ENCODE measurements at places on chromosomes 6 and 20. TPM values are rescaled to one million over a fixed set of nuclear protein-coding genes. Genes with fewer than 3 reads are reported as not detected.
A peak's percentile ranks its signal among the peaks of the same experiment; 100 is the strongest.

DNA sequence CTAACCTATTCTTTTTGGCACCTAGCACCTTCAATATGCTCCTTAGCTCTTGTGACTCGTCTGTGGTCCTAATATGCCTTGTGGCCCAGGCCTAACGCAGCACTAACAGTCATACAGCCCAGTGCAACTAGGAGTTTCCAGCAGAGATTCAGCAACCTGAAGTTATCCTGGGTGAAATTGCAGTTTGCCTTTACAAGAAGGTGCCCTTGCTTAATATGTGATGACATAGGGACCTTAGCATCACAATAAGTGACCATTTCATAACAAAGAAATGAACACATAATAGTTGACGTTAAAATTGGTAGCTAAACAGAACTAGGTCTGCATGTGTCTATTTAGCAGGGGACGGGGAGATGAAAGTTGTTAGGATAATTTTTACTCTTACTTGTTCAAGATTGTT, 10.1 kb downstream of the FIG4 start:
- no peak for DNase-seq

GRCh38 chr20:17609811-17610377, 40.0 kb downstream of the DSTN start:
- no peak for DNase-seq

DNA sequence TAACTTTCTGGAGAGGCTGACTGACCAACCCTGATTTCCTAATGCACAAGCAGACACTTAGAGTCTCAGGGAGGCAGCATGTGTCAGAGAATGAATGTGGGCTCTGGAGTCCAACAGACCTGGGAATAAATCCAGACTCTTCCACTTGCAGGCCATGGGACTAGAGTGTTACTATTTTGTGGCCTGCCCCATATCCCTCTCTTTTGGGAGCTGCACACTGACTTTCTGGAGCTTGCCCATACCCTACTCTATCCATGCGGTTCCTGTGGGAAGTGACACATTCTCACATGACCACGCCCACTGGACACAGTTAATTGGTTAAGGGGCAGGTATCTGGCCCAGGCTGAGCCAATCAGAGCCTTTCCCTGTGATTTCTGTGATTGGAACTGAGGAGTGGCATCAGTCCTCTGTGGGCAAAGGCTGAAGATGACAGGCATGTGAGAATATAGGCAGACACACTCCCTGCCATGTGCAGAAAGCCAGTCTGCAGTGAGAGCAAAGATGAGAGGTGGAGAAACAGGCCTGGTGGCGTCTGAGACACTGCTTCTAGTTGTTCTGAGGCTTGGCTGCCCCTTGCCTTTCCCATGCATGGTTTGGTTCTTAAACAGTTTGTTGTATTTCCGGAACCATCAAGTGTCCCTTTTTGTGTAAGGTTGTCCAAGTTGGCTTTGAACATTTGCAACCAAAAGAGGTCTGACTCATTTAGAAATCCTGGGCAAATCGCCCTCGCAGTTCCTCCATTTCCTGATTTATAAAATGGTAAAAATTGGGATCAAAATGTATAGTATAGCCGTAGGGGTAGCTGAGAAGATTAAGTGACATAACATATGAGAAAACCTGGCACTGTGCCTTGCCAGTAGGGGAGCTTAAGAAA, 125.6 kb downstream of the CDC5L start:
- peak; percentile 37 for DNase-seq

GRCh38 chr6:31945154-31945506, 765 bp upstream of the CFB start:
- DNase-seq = no peak

DNA sequence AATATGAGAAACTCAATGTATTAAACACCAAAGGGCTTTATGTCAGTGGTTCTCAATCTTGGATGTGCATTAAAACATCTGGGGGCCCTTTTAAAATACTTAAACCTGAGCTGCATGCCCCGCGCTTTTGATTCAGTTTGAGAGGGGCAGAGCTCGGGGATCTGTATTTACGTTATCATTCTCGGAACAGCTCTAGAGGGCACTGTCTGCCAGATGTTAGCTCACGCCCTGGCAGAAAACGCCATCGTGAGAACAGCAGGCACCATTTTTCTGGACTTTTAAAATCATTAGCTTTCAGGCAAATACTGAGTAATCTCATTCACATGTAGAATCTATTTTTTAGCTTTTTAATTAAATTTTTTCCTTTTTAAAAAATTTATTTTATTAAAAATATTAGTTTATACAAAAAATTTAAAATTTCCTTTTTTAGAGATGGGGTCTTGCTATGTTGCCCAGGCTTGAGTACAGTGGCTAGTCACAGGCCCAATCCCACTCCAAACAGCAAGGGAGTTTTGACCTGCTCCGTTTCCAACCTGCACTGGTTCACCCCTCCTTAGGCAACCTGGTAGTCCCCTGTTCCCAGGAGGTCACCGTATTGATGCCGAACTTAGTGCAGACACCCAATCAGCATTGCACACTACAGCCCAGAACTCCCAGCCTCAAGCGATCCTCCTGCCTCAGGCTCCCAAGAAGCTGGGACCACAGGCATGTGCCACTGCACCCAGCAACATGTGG, 30.0 kb upstream of the ZNF133 start:
- DNase-seq = no peak

- no peak for DNase-seq
Observed at GRCh38 chr6:37868447-37868825, 48.9 kb downstream of the ZFAND3 start.

DNA sequence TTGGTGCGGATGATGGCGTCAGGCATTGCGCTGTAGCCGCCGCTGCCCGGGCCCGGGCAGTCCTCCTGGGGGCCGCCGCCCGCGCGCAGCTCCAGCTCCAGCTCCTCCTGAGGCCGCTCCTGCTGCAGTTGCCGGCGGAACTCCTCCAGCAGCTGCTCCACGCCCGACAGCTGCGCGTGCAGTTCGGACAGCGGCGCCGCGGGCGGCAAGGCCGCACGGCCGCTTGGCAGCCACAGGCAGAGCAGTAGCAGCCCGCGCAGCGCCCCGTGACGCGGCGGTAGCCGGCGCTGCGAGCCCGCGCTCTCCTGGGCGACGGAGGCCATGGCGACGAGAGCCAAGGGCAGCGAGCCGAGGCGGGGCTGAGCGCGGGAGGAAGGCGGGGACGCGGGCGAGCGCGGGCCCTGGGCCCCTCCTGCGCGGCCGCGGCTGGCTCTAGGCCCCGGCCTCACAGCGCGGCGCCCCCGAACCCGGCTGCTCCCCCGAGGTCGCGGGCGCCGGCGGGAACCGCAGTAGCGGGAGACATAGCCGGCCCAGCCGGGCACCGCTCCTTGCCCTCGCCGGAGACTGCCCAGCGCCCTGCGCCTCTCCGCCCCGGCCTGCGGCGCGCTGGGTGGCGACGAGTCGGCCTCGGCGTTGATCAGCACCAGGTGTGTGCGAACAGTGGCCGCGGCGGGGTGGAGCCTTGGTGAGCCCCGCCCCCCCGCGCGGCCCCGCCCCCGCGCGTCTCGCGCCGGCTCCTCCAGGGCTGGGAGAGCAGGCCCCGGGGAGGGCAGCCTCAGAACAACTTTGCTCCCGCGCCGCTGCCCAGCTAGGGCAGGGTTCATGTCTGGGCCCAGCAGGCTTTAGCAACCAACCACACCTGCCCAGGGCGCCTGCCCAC, at the start of gene LRP11:
LRP11 (minus strand) TSS at position 662 of the 880 bp plus-strand sequence; CDS start at position 323, 339 bp downstream.
- DNase-seq = peak; percentile 94

- DNase-seq = no peak
Observed at GRCh38 chr6:108694816-108695215, 134.1 kb downstream of the FOXO3 start.

GRCh38 chr20:52983726-52984450, 11.7 kb downstream of the TSHZ2 start:
- no peak for DNase-seq

DNA sequence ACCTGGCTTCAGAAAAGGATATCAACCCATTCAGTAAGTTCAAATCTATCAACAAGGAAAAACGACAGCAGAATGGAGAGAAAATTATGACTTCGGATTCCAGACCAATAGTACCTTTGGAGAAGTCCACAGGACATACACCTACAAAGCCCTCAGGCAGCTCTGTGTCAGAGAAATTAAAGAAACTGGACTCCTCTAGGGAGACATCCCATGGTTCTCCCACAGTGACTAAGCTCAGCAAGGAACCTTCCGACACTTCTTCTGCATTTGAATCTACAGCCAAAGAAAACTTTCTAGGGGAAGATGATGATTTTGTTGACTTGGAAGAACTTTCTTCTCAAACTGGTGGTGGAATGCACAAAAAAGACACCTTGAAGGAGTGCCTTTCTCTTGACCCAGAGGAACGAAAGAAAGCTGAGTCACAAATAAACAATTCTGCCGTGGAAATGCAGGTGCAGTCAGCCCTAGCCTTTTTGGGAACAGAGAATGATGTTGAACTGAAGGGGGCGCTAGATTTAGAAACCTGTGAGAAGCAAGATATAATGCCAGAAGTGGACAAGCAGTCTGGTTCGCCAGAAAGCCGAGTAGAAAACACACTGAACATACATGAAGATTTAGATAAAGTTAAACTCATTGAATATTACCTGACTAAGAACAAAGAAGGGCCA, 67.4 kb upstream of the HINT3 start:
- DNase-seq = no peak

- DNase-seq = no peak
Observed at GRCh38 chr6:71651636-71652035, 234.7 kb upstream of the RIMS1 start.

DNA sequence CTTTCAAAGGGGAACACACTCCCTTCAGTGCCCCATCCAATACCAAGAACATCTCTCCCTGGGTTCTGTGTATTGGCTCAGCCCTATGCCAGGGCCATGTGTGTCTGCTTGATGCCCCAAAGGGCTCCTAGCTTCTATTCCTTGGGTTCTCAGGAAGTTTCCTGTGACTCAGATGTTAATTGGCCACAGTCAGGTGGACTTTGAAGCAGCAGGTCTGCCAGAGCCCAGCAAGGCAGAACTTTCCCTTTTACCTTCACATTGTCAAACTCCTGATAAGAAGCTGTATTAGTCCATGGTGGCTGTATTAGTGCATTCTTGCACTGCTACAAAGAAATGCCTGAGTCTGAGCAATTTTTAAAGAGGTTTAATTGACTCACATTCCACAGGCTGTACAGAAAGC, 116.0 kb upstream of the PTPRT start:
- no peak for DNase-seq

DNA sequence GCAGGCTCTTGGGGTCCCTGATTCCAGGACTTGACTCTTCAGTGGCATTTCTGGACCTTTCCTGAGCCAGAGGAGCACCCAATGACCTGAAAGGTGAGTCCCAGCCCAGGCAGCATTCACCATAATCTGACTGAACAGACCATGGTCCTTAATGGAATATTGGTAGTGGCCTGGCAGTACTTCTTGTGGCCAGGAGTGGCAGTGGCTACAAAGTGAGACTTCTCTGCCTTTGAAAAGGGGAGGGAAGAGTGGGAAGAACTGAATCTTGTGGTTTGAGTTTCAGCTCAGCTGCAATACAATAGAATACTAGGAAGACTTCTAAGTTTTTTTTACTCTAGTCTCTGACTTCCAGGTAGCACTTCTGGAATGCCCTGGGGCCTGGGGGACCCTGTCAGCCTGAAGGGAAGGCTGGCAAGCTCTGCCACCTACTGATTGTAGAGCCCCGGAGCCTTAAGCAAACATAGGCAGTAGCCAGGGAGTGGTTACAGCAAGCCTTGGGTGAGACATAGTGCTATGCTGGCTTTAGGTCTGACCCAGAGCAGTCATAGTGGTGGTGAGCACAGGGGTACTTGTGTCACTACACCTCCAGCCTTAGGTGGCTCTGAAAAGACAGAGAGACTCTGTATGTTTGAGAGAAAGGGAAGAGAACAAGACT, 674.2 kb upstream of the MANEA start:
- DNase-seq = peak; percentile 43

DNA sequence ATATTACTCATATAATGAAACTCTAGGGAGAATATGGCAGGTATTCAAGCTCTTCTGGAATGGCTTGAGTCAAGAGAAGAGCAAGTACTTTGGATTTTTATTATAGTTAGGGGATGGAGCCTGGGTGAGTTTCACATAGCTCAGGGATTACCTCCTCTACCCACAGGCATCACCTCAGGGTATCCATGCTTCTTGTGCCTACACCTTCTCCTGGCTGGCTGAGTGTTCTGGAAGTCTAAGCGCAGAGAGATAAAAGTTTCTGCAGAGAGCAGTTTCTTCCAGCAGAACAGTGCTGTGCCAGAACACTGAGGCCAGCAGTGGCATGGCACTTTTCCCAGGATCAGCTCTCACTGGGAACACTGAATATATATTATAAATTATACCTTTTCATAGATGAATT, 199.7 kb upstream of the KCNQ5 start:
- no peak for DNase-seq

- DNase-seq = no peak
Observed at GRCh38 chr20:61263084-61263695, 11.1 kb downstream of the CDH4 start.

The THBD gene
- 49.6 TPM for total RNA-seq

DNA sequence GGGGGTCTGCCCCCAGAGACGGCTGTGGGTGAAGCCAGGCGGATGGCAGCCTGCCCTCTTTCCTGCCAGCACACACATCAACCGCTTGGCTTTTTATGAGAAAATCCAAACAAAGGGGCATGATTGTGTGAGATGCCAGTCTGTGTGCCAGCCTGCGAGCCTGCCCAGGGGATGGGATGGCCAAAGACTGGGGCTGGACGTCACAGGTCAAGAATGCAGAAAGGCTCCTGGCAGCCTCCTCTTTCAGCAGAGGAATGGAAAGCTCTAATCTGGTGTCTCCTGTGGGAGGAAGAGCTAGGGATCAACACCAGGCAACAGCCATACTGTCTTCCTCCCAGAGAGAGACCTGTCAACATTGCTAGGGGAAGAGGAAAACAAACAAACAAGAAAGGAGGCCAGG, 15.8 kb downstream of the TUBB2B start:
- DNase-seq = no peak

The MYCT1 gene
- 19.7 TPM for total RNA-seq

DNA sequence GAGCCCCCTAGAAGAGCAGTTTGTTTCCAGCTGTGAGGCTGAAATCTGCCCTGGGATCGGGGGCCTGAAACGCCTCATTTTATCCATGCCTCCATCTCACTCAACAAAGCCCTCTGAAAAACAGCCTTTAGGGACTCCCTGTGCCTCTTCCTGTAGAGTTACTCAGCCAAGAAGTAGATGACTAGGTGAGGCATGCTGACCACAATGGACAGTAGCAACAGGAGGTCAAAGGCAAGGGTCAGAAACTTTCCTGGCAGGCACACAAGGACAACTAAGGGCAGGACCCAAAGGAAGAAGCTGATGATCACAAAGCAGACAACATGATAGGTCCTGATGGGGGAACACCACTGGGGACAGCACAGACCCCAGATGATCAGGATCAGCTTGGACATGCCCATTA, 12.8 kb downstream of the MAS1L start:
- no peak for DNase-seq

The ELOVL2 gene
- total RNA-seq = 0.10 TPM

The SAMD5 gene
- 0.39 TPM for total RNA-seq

The OPN5 gene
- total RNA-seq = not detected

- DNase-seq = no peak
Observed at GRCh38 chr6:156010-156409, 136.3 kb upstream of the DUSP22 start.

GRCh38 chr6:82056567-82056966, 191.0 kb downstream of the IBTK start:
- no peak for DNase-seq
